Activated B cell treated with CpG ODN at 0.5 μM for 24 hours (primary cell): ENCODE measurements at places on chromosomes 1 and 21.

- no peak for DNase-seq
Measured at GRCh38 chr1:91133248-91133647, 111.4 kb upstream of the ZNF644 start.

GRCh38 chr1:84913555-84913892 is 20.5 kb upstream of the LPAR3 start:
- DNase-seq: no peak

DNA sequence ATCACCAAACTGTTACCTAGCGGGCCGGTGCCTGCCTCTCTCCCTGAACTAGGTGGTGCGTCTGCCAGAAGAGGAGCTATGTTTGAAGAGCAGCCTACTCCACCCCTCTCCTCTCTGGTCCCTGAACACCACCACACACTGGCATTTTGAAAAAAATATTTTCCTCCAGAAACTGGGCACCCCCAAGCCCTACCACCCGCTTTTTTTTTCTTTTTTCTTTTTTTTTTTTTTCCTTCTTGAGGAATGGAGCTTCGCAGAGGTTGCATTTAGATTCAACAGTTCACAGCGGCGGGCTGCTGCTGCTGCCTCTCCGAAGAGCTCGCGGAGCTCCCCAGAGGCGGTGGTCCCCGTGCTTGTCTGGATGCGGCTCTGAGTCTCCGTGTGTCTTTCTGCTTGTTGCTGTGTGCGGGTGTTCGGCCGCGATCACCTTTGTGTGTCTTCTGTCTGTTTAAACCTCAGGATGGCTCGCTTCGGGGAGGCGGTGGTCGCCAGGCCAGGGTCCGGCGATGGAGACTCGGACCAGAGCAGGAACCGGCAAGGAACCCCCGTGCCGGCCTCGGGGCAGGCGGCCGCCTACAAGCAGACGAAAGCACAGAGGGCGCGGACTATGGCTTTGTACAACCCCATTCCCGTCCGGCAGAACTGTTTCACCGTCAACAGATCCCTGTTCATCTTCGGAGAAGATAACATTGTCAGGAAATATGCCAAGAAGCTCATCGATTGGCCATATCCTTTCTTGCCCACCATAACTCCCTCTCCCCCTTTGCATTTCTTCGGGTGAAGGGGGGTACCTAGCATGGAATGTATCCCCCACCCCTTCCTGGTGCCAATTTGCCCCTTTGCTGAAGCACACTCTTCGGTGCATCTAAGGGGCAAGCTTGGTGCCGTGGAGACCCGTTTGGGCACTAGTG is at the start of gene CACNA1E:
Gene CACNA1E, plus strand, starts transcription at position 233 of the 911 bp plus-strand sequence. Its CDS starts 228 bp downstream, at position 461.
- no peak for DNase-seq

GRCh38 chr1:67580691-67581403 is 104.2 kb upstream of the GADD45A start:
- DNase-seq: no peak

DNA sequence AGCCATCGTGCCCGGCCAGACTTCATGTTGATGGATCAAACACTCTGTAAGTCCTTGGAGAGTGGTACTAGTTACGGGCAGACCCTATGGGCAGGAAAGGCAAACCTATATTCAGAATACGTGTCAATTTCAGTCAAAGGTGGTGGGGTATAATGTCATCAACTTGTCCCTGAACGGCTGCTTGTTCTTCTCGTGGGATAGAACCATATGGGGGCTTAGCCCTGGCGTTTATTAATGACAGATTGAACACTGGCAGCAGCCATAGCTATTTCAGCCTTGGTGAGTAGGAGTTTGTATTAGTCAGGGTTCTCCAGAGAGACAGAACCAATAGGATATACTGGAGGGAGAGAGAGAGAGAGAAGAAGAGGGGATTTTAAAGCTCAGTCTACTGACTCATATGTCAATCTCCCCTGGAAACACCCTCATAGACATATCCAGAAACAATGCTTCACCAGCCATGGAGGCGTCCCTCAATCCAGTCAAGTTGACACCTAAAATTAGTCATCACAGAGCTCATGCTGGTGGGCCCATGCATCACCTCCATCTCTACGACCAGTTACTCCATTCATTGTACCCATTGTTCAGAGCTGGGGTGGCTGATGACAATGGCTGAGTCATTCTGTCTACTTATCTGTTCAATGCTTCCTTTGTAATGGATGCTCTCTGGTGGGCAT is 16.1 kb upstream of the AQP10 start:
- DNase-seq: no peak
